Muscle of leg (tissue), 16 donors: ENCODE measurements at places on chromosomes 2 and 18.

- H3K4me1 ChIP-seq, result no peaks in the 10 kb centered on the region
- H3K27me3 ChIP-seq, result no peaks in the 10 kb centered on the region
- no peak overlapping the region for H3K4me3 ChIP-seq
- no peak for DNase-seq
Observed at GRCh38 chr2:41707790-41708451, 339.9 kb upstream of the PKDCC start.

DNA sequence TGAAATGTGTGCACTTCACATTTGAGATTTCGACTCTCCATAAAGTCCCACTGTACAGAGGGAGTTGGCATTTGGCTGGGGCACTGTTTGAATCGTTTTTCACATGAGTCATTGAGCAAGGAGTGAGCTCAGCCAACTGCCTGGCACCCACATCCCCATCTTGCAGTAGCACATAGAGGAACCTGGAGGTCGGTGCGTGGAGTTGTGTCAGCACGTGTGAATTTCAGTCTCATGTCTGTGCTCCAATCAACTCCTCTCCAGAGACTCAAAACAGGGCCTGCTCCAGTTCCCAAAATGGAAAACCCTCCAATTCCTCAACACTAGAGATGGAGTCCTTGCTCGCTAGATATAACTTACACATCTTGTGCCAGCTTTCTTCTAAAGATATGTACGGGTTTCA lies 126.8 kb upstream of the CAPN13 start:
- H3K4me3 ChIP-seq, result no peak overlapping the region
- no peaks in the 10 kb centered on the region for H3K27me3 ChIP-seq
- no peak overlapping the region for H3K27ac ChIP-seq
- H3K4me1 ChIP-seq, result no peaks in the 10 kb centered on the region

GRCh38 chr2:1696472-1696871 lies 47.8 kb downstream of the PXDN start:
- no peak for DNase-seq
- H3K27ac ChIP-seq, result no peak overlapping the region
- no peaks in the 10 kb centered on the region for H3K27me3 ChIP-seq
- no peak overlapping the region for H3K4me3 ChIP-seq

DNA sequence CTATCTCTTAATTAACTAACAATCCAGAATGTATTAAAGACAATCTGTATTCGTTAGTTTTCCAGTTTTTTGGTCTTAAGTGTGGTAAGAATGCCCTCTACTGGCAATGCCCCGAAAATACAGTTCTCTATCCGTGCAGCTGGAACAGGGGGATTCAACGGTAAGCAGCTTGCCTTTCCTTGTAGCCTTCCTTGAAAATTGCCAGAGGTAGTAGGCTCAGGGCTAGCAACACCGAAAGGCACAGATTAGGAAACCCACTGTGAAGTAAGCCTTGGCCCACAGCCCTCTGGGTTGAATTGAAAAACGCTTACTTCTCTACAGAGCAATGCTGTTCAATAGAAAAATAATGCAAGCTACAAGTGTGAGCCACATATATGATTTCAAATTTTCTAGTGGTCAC lies 17.1 kb upstream of the VPS4B start:
- H3K27ac ChIP-seq, result no peak overlapping the region
- no peaks in the 10 kb centered on the region for H3K4me1 ChIP-seq
- peak; percentile 77 for DNase-seq
- no peaks in the 10 kb centered on the region for H3K27me3 ChIP-seq
- no peak overlapping the region for H3K4me3 ChIP-seq
- no peaks in the 10 kb centered on the region for H3K36me3 ChIP-seq

- no peaks in the 10 kb centered on the region for H3K4me1 ChIP-seq
- DNase-seq, result no peak
- no peaks in the 10 kb centered on the region for H3K36me3 ChIP-seq
- no peak overlapping the region for H3K27ac ChIP-seq
- H3K4me3 ChIP-seq, result no peak overlapping the region
- no peaks in the 10 kb centered on the region for H3K27me3 ChIP-seq
Observed at GRCh38 chr2:139366681-139367080, 586.5 kb upstream of the NXPH2 start.

DNA sequence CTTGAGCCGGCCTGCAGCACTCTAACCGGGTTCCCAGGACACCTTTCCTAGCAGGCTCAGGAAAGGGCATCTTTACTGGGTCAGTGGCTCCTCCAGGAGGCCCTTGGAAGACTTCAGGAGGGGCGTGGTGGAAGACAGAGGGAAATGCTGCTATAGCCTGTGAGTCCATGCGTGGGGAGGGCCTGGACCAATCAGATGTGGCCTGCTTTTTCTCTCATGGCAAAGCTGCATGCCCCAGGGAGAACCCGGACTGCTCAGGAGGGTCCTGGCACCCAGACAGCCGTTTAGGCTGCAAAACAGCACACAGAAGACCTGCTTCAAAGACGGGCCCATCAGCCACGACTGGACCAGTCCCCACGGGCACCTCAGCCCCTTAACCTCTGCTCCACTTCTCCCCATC lies 84.4 kb downstream of the EIPR1 start:
- H3K27ac ChIP-seq, result no peak overlapping the region
- DNase-seq, result no peak
- H3K27me3 ChIP-seq, result no peaks in the 10 kb centered on the region
- H3K4me1 ChIP-seq, result no peaks in the 10 kb centered on the region
- H3K4me3 ChIP-seq, result no peak overlapping the region
- H3K36me3 ChIP-seq, result peaks cover 2% of the 10 kb centered on the region

- no peaks in the 10 kb centered on the region for H3K36me3 ChIP-seq
- no peaks in the 10 kb centered on the region for H3K27me3 ChIP-seq
- H3K4me1 ChIP-seq, result peaks cover 44% of the 10 kb centered on the region
- peak; percentile 51 for DNase-seq
- H3K4me3 ChIP-seq, result no peak overlapping the region
- peak overlapping the region; percentile 82 for H3K27ac ChIP-seq
Observed at GRCh38 chr2:109242210-109242653, 113.2 kb downstream of the SH3RF3 start.

DNA sequence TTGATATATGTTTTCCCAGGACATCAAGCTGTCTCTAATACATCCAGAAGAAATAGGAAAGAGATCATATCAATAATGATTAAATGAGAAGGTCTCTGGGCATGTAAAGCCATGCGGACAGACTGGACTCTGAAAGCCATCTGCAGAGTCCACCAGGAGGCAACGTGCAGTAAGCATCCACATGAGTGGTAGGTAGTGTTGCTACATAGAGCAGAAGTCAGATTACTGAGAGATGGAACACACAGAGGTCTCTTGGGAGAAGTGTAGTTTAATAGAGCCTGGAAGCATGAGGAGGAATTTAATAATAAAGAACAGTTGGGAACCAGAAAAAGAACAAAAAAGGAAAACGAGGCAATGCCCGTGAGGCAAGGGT lies 758.1 kb upstream of the DDX18 start:
- H3K4me1 ChIP-seq, result no peaks in the 10 kb centered on the region
- no peak overlapping the region for H3K27ac ChIP-seq
- DNase-seq, result no peak
- no peaks in the 10 kb centered on the region for H3K27me3 ChIP-seq

GRCh38 chr2:62471404-62471803 lies 34.6 kb downstream of the TMEM17 start:
- peak overlapping the region; percentile 80 for H3K27ac ChIP-seq
- no peaks in the 10 kb centered on the region for H3K36me3 ChIP-seq
- no peak overlapping the region for H3K4me3 ChIP-seq
- H3K4me1 ChIP-seq, result peaks cover 77% of the 10 kb centered on the region
- no peaks in the 10 kb centered on the region for H3K27me3 ChIP-seq

DNA sequence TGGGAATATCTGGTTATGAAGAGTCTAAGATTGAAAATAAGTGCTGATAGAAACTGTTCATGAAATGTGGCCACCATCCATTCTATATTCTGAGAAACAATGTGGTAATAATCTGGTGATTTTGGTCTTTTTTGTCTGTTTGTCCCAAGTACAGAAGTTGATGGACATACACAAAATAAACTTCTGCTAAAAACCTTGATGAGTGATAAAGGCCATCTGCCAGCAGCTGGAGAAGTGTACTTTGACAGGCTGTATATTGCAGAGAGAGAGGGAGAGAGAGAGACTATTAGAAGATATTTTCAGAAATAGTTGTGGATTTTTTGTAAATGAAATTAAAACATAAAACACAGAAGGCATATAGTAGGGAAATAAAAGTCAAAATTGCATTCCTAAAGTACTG lies 96.9 kb upstream of the NABP1 start:
- no peak overlapping the region for H3K27ac ChIP-seq
- no peak for DNase-seq
- no peaks in the 10 kb centered on the region for H3K27me3 ChIP-seq
- no peak overlapping the region for H3K4me3 ChIP-seq

DNA sequence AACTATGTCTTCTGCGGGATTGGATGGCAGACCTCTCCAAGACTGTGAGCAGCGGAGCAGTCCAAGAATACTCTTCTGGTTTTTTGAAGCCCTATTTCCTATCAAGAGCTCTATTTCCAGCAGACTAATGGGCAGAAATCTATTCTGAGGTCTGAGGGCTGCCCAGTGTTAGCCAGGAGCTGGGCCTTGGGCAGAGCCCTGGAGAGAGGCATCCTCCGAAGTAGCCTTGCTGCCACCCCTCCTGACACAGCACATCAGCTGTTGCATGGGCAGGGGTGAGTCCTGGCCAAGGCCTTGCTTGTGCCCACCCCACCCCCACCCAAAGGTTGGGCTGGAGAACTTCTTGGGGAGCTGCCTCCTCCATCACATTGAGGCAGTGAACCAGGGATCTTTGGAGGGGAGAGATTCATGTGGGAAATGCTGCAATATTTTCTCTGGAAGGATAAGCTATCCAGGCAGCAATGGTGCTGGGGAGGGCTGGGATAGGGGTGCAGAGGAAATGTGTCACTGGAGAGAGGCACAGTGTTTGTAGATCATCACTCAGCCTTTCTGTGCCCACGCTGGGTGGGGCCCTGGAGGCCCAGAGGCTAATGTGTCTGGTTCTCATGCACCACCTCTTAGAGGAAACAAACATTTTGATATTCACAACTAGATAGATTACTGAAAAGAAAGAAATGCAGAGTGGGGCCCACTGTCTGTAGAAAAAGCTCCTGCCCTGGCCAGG lies 104.7 kb downstream of the VSNL1 start:
- H3K27ac ChIP-seq, result peak overlapping the region; percentile 66
- H3K36me3 ChIP-seq, result no peaks in the 10 kb centered on the region
- DNase-seq, result peak; percentile 14
- no peak overlapping the region for H3K4me3 ChIP-seq
- H3K4me1 ChIP-seq, result peaks cover 34% of the 10 kb centered on the region
- H3K27me3 ChIP-seq, result no peaks in the 10 kb centered on the region

DNA sequence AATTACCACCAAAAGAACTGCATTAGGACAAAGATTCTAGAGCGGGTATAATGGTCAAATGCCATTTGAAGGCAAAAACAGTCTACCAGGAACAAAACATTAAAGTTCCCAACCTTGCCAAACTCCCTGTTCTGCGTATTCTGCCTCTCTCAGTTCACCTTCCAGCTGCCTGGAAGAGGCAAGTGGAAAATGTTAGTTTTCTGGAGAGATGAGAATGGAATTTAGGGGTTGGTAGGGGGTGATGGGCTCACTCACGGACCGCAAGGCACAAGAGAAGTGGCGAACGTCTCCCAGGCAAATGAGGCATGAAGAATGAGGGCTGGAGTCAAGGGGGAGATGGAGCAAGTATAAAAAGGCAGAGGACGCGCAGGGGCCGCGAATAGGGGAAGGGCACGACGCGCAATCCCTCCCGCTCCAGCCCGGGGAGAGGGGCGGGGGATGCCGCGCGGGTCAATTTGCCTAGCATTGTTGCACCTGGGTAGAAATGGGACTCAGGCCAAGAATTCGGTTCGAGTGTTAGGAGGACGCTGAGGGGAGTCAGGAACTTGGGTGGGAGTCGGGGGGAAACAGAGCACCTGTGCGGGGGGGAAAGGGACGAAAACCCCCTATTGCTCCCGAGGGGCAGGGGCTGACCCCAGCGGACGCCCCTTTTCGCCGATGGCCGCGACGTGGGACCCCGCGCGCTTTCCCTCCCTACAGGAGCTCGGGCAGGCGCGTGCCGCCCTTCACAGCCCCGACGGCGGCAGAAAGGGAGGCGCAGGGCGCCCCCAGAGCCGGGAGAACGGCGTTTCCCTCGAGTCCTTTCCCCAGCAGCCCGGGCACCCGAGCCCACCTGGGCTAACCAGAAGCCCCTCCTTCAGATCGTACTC lies 573 bp downstream of the PAIP2B start:
- peaks cover 9% of the 10 kb centered on the region for H3K4me1 ChIP-seq
- DNase-seq, result peak; percentile 81

- H3K4me1 ChIP-seq, result no peaks in the 10 kb centered on the region
- no peaks in the 10 kb centered on the region for H3K36me3 ChIP-seq
- no peak overlapping the region for H3K4me3 ChIP-seq
- H3K27me3 ChIP-seq, result no peaks in the 10 kb centered on the region
- H3K27ac ChIP-seq, result no peak overlapping the region
Observed at GRCh38 chr2:192267484-192267883, 72.8 kb upstream of the TMEFF2 start.

DNA sequence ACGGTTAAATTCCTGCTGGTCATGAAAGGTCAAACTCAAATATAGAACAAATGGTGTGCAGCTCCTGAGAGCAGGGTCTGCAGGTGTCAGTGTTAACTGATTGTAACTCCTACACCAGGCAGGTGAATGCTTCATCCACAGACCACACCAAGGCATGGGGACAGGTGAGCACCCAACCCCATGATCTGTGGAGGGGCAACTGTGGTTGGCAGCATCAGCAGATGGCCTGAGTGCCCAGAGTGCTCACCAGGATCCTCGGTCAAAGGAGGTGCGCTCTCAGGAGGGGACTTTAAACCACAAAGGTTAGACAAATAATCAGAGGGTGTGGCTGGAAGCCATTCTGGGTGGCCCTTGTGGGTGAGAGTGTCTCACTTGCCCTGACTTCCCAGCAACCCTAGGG lies 44.5 kb downstream of the PTGR3 start:
- H3K27me3 ChIP-seq, result peaks cover 7% of the 10 kb centered on the region
- H3K27ac ChIP-seq, result no peak overlapping the region
- DNase-seq, result no peak
- no peak overlapping the region for H3K4me3 ChIP-seq
- H3K4me1 ChIP-seq, result peaks cover 13% of the 10 kb centered on the region

DNA sequence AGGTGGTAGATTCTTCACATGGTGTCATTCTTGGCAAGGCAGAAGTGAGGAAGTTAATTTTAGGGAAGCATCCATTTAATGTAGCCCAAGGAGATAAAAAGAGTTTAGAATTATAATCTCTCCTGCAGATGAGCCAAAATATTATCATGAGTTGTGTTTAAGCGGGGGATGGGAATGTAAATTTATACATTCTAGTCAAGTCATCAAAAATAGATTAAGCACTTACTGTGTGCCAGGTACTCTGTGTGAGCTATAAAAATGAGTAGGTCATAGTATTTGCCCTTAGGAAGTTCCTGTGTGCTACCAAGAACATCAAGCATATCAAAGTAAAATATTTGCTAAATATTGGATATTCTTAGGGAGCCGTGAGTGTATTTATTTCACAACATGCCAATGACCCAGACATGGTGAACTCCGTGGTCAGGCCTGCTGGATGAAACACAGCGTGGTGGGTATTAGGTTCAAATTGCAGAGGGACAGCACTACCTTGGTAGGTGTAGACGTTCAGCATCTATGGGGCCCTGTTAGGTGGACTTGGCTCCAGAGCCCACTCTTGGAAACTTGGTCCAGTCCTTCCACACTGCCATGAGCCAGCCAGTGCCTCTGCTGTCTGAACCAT lies 37.4 kb downstream of the MEIS1 start:
- DNase-seq, result no peak
- H3K27me3 ChIP-seq, result no peaks in the 10 kb centered on the region
- no peak overlapping the region for H3K4me3 ChIP-seq
- H3K4me1 ChIP-seq, result peaks cover 3% of the 10 kb centered on the region

GRCh38 chr2:231900486-231900942 lies 25.7 kb downstream of the NPPC start:
- peaks cover 12% of the 10 kb centered on the region for H3K27me3 ChIP-seq
- H3K4me1 ChIP-seq, result no peaks in the 10 kb centered on the region
- no peaks in the 10 kb centered on the region for H3K36me3 ChIP-seq
- H3K4me3 ChIP-seq, result no peak overlapping the region
